ENCODE measurements at places on chromosomes 5 and 9. TPM values are rescaled to one million over a fixed set of nuclear protein-coding genes. Genes with fewer than 3 reads are reported as not detected.

The TPPP gene
- 0.29 TPM for total RNA-seq

The PRDM9 gene
- not detected for total RNA-seq

The CNTNAP3 gene
- not detected for total RNA-seq

The UBAC1 gene
- 34.3 TPM for total RNA-seq

The ROR2 gene
- total RNA-seq = not detected

All from activated CD8-positive, alpha-beta memory T cell treated with anti-CD3 and anti-CD28 coated beads for 36 hours (primary cell).